Hematopoietic multipotent progenitor cell (in vitro differentiated cells): ENCODE measurements at places on chromosomes 6 and 20.

- DNase-seq: no peak
Observed at GRCh38 chr6:149806127-149806526, 56.6 kb downstream of the PCMT1 start.

- DNase-seq: no peak
Observed at GRCh38 chr20:13857304-13857703, 72.5 kb downstream of the NDUFAF5 start.

GRCh38 chr20:33751775-33752174 is 20.0 kb downstream of the ZNF341 start:
- no peak for DNase-seq

- no peak for DNase-seq
Observed at GRCh38 chr6:71879016-71879415, 7.3 kb upstream of the RIMS1 start.

GRCh38 chr6:10381830-10382208 is 33.1 kb downstream of the TFAP2A start:
- DNase-seq: no peak

DNA sequence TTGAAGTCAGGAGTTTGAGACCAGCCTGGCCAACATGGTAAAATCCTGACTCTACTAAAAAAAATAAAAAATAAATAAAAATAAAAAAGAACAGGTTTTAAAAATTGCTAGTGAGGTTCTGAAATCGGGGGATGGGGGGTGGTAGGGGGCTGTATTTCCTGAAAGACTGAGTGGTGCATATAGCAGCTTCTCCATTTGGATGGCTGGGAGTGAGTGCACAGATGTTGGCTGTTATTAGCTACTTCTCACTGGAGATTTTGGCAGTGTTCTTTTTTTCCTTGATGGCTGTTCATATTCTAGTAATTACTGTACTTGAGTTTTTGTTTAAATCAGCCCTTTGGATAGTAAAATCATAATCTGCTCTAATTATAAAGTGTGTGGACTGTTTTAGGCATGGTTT is 79.8 kb downstream of the RTN4IP1 start:
- no peak for DNase-seq

DNA sequence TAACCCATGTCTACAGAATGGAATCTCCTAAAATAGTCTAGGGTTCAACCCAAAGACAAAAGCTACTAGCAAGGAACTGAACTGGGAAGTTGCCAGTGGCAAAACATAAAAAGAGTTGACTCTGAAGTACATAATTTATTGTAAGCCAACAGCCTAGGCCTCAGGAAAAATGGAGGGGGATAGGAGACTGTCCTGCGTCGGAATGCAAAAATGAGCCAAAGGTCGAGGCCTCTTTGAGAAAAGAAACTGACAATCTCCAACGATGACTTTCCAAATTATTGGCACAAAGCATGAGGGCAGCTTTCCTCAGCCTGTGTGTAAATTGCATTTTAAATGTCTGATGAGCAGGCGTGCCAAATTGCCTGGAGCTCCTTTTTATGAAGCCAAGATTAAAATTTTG is 2.1 kb downstream of the COL12A1 start:
- DNase-seq: no peak

- DNase-seq: no peak
Observed at GRCh38 chr6:129186988-129187387, 304.1 kb downstream of the LAMA2 start.

- no peak for DNase-seq
Observed at GRCh38 chr6:34196833-34197195, 39.9 kb upstream of the HMGA1 start.

- no peak for DNase-seq
Observed at GRCh38 chr6:162750776-162751175, 23.0 kb downstream of the PACRG start.

- DNase-seq: no peak
Observed at GRCh38 chr6:165876588-165876987, 213.5 kb upstream of the PDE10A start.

- DNase-seq: no peak
Observed at GRCh38 chr6:110699780-110700179, 115.5 kb downstream of the CDK19 start.

- peak; percentile 53 for DNase-seq
Observed at GRCh38 chr6:37525460-37526357, 26.0 kb upstream of the CCDC167 start.
